ENCODE measurements at places on chromosomes 12 and 14. TPM values are rescaled to one million over a fixed set of nuclear protein-coding genes. Genes with fewer than 3 reads are reported as not detected.

DNA sequence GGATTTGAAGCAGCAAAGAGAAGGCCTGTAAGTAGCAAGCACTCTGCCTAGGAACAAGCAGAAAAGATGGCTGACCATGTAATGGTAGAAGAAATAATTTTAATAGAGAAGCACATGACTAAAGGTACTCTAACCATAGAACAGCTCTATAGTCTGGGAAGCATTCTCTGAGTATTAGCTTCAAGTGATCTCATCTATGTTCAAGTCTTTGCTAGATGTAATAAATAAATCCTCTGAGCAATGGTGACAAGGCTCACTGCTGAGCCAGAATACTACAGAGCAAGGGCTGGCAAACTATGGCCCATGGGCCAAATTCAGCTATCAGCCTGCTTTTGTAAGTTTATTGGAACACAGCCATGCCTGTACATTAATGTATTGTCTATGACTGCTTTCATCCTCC is 84.8 kb downstream of the PEBP1 start:
- DNase-seq = no peak

- peak; percentile 50 for DNase-seq
Observed at GRCh38 chr14:78131201-78131600, 39.0 kb upstream of the NRXN3 start.

DNA sequence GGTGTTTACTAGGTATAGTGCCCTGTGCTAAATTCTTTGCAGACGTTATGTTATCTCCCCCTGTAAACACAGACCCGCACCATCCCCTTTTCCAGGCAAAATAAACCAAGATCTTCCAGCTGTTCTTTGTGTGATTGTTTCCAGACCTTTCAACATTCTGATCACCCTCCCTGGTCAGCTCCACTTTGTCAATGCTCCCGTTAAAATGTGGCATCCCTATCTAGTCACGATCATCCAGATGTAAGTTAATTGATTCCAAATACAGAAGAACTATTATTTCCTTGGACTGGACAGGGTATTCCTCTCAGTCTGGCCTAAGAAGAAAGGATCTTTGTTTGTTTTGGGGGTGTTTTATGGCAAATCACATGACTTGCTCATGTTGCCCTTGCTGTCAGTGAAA is 127.6 kb upstream of the ARID2 start:
- DNase-seq = peak; percentile 59

DNA sequence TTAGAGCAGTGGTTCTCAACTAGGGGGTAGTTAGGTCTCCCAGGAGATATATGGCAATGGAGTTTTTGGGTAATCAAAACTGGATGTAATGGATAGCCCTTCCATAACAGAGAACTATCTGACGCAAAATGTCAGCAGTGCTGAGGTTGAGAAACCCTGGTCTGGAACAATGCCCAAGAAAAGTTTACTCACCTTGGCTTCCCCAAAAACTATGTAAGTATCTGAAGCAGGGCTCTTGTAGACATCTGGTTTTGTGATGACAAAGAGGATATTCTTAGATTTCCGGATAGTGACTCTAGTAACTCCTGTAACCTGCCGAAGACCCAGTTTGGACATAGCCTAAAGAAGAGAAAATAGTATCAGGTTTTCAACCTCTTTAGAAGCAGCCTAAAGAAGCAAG is 11.8 kb downstream of the NACA start:
- no peak for DNase-seq

GRCh38 chr14:101965181-101965544 is 790 bp downstream of the DYNC1H1 start:
- peak; percentile 84 for DNase-seq

- no peak for DNase-seq
Observed at GRCh38 chr14:99636487-99636886, 8.4 kb upstream of the HHIPL1 start.

DNA sequence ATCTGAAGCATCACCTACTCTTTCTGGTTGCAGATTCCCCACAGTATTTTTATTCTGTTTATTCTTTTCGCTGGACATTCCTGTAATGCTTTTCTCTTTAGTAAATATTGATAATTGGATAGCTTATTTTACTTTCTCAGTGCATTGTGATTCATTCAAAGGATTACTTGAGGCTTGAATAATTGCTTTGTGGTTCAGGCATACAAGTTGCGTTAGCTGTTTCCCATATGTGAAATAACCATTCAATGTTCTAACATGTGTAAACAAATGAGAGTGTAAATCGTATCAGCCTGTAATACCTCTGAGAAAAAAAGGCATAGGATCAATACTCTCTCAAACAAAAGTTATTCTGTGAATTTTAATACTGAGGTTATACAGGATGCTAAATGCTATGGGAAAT is 1004.2 kb upstream of the SEL1L start:
- no peak for DNase-seq

GRCh38 chr14:88937706-88938105 is 113.3 kb downstream of the TTC8 start:
- no peak for DNase-seq

DNA sequence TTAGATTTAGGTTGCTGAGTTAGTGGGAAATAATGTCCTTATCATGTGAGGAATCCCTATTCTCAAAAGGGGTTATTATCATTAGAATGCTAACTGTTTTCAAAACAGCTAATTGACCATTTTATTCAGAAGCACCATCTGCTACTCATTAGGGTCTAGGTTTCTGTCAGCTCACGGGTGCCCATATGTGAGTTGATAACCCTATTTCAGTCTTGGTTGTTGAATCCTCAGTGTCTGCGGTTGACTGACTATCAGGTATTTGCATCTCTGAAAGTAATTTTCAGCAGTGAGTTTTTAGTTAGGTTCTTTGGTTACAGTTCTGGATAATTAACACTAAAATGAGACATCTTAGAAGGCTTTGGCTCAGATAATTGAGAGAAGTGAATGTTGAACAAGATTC is 1404.0 kb downstream of the AACS start:
- DNase-seq = no peak

GRCh38 chr14:49582113-49582977 is 3.8 kb downstream of the RPS29 start:
- DNase-seq = no peak

DNA sequence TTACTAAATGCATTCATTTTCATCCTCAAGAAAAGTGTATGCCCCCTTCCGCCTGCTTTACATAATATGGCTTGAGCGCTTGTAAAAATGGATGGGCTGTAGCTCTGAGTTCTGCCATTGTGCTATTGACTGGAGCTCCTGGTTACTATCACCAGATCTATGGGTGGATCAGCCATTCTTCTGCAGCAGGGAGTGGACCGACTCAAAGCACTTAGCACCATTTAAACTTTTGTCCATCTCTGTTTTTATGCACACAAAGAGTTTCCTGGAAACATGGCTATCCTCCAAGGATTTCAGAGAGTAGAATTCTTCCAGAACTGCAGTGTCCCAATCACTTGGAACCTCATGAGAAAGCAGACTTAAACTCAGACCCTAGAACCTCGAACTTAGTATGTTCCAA is 4.5 kb upstream of the NUMB start:
- DNase-seq = no peak

DNA sequence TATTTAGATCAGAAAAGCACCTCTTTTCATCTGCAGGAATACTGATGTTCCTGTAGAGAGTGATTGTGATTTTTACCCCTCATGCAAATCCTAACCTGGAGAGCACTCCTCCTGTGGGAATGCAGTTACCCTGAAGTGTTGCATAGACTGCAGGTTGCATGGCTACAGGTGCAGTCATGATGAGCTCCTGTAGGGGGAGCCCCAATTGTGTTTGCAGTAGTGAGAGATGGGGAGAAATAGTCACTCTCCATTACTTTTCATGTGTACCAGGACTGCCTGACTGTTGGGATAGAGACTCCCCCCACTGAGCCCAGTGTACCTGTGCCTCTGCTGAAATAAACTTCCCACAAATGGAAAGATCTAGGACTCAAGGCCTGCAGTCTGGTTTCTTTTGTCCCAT is 1086.5 kb downstream of the SLC6A15 start:
- DNase-seq = peak; percentile 67

- DNase-seq = no peak
Observed at GRCh38 chr12:89513544-89513943, 11.1 kb downstream of the GALNT4 start.

GRCh38 chr12:56160193-56160763 is 2.1 kb downstream of the MYL6 start:
- no peak for DNase-seq

- peak; percentile 58 for DNase-seq
Observed at GRCh38 chr14:100900837-100901390, 2.6 kb downstream of the RTL1 start.

GRCh38 chr14:65179918-65180724 is 77.8 kb upstream of the MAX start:
- peak; percentile 28 for DNase-seq

GRCh38 chr12:78402366-78403134 is 462.0 kb upstream of the SYT1 start:
- no peak for DNase-seq

Gene TEX52
- total RNA-seq = not detected

Gene ZDHHC22
- 0.13 TPM for total RNA-seq

Gene FBLN5
- total RNA-seq = 119 TPM

Gene KRT81
- 0.16 TPM for total RNA-seq

Gene SMARCC2
- total RNA-seq = 39.0 TPM

Gene FAIM2
- not detected for total RNA-seq

Gene IFI27L1
- total RNA-seq = 11.2 TPM

Gene LRRC43
- not detected for total RNA-seq

Gene CMA1
- not detected for total RNA-seq
